ENCODE measurements at places on chromosomes 6 and 20. TPM values are rescaled to one million over a fixed set of nuclear protein-coding genes. Genes with fewer than 3 reads are reported as not detected.

WASF1 gene
- 5.1 TPM for total RNA-seq

PRDM1 gene
- total RNA-seq, result 4.1 TPM

OR2J3 gene
- total RNA-seq, result not detected

SNAP25 gene
- total RNA-seq, result 18.3 TPM

HCK gene
- 15.5 TPM for total RNA-seq

ADGB gene
- not detected for total RNA-seq

KHDC1L gene
- total RNA-seq, result not detected

HTR1B gene
- not detected for total RNA-seq

KIAA1755 gene
- total RNA-seq, result 2.2 TPM

PLEKHG1 gene
- 11.2 TPM for total RNA-seq

TRIM40 gene
- total RNA-seq, result not detected

MTCH1 gene
- 523 TPM for total RNA-seq

CLPSL2 gene
- total RNA-seq, result not detected

KCNK5 gene
- total RNA-seq, result 2.3 TPM

CLDN20 gene
- total RNA-seq, result not detected

MOCS3 gene
- 6.1 TPM for total RNA-seq

APOM gene
- total RNA-seq, result 4.7 TPM

LY86 gene
- total RNA-seq, result 7.5 TPM

Data from adrenal gland (tissue), 19 donors.